ENCODE measurements at places on chromosomes 5 and 9.

- DNase-seq = no peak
These were observed 58.0 kb upstream of the RNF130 start for GRCh38 chr5:180129291-180130190.

- DNase-seq = peak; percentile 82
These were observed 36.2 kb upstream of the SMARCA2 start for GRCh38 chr9:1978941-1979340.

DNA sequence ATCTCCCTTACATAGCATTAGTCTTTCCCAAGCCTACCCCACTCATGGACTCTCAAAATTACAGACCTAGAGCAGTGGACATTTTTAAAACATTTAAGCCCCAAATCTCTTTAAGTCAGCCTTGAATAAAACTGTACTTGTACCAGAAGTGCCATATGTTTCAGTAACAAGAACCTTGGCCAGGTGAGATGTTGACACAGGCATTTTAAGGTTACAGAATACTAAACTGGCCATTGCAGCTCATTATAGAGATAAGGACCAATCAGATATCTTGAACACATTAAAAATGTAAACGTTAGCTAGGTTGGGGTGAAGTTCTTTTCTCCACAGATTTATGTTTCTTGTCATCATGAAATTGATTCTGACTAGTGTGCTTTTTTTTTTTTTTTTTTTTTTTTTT, 103.8 kb upstream of the MIER3 start:
- DNase-seq = no peak

GRCh38 chr5:90054612-90055011, 354.9 kb downstream of the CETN3 start:
- peak; percentile 79 for DNase-seq

DNA sequence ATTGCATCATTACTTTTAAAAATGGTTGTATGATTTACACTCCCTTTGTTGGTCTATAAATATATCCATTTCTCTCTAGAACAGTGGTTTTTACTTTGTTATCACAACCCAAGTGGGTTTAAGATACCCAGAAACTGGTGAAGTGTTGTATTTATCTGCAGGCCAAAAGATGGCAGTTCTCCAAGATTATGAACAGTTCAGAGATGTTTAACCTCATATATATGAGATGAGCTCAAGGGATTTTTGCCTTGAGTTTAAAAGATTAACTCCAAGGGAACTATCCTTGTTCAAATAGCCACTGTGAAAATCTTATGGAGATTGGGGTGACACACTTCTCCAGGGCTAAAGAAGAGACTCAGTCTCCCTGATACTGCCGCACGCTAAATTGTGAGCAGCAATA, 572.6 kb downstream of the TLE4 start:
- no peak for DNase-seq

Data from bronchial epithelial cell (primary cell).